ENCODE measurements at places on chromosomes 2 and 18.

DNA sequence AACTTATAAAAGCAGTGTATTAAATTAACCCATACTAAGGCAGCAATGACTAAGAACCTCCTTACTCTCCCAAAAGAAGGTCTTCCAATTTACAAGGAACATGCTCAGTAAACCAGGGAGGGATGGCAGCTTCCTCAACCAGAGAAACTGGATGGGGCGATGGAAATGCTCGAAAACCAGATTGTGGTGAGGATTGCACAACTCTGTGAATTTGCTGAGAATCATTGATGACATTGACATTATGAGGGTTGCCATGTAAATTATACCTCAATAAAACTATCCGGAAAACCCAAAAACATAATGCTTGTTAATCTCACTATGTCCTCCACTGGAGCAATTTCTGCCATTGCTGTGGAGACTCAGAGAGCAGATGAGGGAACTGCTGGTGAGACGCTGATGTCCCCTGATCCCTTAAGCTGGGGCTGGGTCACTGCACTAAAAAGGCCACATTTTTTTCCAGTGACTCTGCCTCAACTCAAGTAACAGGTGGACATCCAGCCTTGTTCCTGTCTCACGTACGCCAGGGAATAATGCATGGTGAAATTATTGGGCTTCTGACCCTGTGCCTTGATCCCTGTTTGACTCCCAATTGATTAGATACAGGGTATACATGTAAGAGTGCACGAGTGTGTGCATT, 288.3 kb downstream of the CYP26B1 start:
- DNase-seq, result no peak

- DNase-seq, result no peak
Observed at GRCh38 chr2:19458427-19459003, 100.1 kb upstream of the OSR1 start.

GRCh38 chr2:235229236-235229635, 264.6 kb upstream of the AGAP1 start:
- no peak for DNase-seq

DNA sequence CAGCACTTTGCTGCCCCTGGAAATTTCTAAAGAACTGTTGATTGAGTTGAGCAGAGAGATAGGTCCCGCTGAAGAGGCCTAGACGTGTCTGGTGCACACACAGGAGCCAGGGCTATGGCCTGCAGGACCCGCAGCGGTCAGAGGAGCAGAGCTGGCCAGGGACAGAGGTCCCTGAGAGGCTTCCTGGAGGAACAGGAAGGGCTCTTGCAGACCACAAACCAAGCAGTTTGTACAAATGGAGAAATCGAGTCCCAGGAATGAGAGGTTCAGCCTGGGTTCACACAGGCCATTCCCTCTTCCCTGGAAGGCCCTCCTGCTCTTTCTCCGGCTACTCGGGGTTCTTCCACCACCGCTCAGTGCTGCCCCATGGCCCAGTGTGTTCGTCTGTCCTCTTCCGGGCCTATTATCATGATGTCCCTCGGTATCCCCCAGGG, 1.2 kb upstream of the BIN1 start:
- no peak for DNase-seq

DNA sequence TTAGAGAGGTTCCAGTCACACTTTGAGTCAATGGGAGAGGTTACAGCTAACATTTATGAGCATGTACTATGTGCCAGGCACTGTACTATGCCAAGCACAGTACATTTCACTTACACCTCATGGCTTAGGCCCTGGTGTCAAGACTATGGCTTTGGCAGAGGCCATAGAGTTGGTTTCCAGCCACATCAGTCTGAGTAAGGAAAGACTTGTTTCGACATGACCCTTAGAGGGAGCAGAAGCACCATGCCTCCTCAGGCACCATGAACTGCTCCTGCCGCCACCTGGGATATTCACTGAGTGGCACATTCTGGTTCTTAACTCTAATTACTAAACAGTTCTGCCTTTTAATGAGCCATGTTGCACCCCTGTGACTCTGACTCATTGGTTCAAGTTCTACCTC, 12.7 kb downstream of the DGUOK start:
- no peak for DNase-seq

DNA sequence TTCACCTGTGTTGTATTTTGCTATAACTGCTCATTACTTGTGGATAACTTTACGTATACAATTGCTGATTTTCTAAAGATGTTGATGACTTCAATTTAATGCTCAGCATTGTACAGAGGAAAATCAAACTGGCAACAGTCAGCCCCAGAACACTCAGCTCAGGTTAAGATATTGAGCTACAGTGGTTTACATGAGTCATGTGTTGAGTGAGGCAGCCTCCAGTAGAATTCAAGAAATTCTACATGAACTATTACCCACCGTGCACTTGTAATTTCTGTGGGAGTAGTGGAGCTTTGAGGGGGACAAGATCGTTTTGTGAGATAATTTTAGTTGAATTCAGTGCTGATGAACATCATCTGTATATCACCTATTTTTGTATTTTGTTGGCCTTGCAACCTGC, 292.3 kb downstream of the ALPK2 start:
- no peak for DNase-seq

DNA sequence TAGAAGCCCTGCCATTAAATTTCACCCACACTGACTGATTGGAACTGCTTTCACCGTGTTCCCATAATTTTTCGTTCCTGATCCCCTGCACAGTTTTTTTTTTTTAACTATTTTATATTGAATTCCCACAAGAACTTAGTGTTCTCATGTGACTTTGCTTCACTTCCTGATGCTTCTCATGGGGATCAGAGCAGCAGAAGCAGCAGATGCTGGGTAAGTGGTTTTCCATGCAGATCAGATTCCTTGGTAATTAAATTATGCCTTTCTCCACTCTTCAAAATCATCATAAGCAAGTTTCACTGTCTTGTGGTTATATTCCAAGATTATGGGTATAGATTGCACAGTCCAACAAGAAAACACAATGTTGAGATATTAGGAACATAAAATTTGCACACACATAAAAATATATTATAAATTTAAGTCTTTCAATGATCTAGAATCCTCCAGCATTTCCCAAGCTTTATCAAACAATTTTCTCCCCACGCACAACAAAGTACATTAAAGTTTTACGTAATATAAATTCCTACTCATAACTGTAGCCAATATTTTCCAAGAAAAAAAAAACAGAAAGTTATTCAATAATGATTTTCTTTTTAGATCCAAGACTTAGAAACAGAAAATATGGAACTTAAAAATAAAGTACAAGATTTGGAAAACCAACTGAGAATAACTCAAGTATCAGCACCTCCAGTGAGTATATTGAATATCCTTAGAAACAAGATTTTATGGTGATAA, 277.9 kb downstream of the GULP1 start:
- DNase-seq, result no peak

GRCh38 chr18:10482985-10483949, 28.8 kb downstream of the APCDD1 start:
- no peak for DNase-seq

- DNase-seq, result no peak
Observed at GRCh38 chr2:121904656-121905055, 149.2 kb downstream of the TSN start.

DNA sequence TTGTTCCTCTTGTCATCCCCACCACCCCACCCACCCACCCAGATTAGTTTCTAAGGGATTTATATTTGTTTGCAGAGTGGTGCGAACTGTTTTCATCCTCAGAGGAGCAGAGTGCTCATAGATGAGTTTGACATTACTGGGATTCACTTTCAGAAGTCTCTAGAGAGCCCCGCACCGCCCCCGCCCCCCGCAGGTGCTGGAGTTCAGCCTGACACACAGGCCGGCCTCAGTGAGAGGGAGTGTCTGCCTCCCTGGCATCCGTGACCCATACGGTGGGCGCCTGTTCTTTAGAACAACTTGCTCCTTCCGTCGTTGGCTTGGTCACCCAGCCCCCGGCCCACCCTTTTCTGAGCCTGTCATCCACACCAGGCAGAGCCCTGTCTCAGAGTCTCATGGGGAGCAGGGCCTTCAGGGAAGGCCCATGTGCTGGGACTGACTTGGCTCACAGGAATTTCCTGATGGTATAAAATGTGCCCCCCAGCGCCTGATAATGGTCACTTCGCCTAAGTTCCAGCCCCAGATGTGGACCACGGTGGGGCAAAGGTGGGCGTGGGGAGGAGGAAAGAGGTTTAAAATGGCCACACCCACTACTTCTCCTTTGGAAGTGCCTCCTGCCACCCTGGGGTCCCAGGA, 44.3 kb downstream of the HPCAL1 start:
- DNase-seq, result no peak

DNA sequence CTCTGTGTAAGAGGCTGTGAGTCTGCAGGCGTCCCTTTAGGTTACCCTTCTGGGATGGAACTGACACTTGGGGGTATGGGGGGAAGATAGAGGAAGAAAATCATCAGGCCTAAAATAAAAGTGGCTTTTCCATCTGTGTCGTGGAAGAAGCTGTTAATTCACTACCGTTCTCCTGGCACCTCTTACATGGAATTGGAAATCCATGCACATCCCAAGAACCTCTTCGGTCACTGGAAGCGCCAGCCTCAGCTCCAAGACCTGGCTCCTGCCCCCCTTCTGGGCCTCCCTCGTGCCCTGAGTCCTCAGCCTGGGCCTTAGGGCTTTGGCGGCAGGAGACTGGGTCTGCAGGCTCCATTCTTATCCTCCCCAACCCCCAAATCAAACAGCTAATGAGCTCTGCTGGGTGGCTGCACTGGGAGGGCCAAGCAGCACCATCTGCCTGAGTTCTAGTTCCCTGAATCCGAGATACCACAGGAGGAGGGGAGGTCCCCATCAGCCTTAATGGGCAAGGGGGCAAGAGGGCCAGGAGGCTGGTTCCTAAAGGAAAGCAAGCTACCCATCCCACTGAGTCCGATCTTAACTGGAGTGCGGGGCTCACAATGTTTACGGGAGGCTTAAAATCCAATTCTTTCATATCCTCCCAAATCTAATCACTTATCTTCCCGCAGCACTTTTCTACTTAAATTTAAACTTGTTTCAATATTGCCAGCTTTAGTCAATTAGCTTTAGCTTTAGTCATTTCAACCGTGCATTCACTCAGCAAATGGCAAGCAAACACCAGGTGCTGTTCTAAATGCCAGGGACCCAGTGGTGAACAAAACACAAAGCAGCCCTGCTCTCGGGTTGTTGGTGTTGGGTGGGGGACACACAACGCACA, 52.8 kb downstream of the FAM178B start:
- DNase-seq, result peak; percentile 57

- DNase-seq, result no peak
Observed at GRCh38 chr2:85724731-85725181, 29.0 kb upstream of the ATOH8 start.
